Anterior cingulate cortex (tissue), 58 donors: ENCODE measurements at places on chromosomes 4 and X.

DNA sequence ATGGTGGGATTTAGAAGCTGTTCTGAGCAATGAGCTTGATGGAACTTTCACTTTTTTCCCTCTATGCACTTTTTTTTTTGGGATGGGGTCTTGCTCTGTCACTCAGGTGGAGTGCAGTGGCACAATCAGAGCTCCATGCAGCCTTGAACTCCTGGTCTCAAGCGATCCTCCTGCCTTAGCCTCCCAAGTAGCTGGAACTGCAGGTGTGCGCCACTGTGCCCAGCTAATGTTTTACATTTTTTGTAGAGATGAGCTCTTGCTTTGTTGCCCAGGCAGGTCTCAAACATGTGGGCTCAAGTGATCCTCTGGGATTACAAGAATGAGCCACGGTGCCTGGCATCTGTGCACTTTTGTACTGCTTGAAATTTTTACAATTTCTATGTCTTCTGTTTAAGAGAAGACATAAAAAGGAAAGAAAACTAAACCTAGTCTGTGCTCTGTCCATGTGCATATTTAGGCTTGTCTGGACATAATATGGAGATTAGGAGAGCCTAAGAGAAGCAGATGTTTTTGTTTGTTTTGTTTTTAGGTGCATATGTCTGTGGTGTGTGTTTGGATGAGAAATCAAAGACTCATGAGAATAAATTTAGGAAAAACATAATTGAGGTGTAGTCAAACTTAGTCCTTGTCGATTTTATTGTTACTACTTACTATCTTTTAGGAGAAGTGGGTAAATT lies 16.5 kb downstream of the PDLIM5 start:
- DNase-seq: no peak

GRCh38 chr4:94262163-94263016 lies 54.7 kb downstream of the SMARCAD1 start:
- DNase-seq: no peak

DNA sequence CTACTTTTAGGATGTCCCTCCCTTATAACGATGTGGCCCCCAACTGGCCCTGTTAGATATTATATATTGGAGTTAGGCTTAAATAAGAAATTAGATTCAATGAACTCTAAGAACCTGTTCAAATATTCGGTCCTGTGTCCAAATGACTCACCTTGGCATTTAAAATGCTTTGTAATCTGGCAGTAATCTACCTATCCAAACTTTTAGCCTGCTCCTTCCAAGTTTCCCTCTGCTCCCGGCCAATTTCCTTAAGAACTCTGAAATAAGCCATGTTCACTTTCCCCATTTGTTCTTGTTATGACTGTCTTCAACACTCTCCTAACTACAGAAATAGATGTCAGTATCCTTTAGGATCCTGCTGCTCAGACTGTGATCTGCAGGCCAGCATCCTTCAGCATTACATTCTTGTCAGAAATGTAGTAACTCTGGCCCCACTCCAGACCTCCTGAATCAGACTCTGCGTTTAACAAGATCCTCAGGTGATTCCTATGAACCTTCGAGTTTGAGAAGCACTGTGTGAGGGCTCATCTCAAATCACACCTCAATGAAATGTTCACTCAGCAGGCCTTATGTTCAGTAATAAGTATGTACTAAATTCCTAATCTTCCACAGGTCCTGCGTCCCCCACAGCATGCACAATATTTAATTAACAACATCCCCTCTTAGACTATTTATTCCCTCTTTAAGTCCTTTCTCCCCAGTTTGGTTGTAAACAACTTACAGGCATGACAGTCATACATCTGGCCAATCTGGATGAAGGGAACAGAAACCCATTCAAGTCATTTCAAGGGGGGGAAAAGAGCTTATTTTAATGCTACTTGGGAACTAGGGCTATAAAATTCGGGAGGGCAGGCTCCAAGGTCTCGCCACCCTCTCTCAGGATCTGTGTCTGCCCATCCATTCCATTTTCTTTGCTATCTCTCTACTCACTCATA lies 3.0 kb downstream of the ATP8A1 start:
- DNase-seq: no peak

GRCh38 chr4:176300565-176300964 lies 19.2 kb upstream of the SPCS3 start:
- DNase-seq: no peak

DNA sequence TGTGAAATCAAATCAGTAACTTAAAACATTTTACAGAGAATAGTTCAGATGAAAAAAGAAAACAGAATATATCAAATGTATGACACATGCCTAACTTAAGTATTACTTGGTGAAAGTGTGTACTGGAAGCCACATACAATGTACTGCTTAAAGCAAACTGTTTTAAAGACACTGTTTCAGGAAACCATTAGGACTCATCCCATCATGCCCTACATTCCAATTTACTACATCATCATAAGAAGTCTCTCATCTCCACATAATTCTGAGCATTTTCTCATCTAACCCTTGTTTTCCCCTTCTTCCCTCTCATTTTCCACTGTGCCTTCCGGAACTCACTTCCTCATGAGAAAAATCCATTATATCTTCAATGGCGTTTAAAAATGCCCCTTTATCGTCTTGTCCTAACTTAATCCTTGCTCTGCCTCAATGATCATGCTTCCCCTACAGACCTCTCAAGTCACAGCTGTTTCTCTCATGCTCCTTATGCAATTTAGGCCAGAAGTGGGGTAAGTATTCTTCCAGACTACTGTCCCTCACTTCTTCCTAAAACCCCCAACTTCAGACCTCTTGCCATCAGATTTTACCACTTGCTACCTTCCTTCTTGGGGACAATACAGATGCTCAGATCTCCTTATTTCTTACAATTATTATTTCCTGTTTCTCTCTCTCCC lies 26.8 kb upstream of the FGF5 start:
- DNase-seq: no peak

- no peak for DNase-seq
Observed at GRCh38 chrX:130594453-130594916, 192.7 kb downstream of the RBMX2 start.

DNA sequence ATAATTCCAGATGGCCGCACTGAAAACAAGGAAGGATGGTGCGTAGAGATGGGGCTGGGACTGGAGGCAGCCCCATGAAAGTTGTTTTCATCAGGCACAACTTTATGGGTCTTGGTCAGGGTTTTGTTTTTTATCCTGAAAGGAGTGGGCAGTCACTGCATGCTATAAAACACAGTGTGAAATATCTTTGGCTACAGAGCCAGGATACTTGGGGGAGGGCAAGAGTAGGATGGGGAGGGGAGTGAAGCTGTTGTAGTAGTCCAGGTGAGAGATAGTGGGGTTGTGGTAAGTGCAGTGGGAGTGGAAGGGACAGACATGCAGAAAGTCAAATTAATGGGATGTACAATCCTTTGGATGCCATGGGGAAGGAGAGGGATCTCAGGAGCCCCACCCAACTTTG lies 56.5 kb downstream of the PTTG2 start:
- DNase-seq: no peak

DNA sequence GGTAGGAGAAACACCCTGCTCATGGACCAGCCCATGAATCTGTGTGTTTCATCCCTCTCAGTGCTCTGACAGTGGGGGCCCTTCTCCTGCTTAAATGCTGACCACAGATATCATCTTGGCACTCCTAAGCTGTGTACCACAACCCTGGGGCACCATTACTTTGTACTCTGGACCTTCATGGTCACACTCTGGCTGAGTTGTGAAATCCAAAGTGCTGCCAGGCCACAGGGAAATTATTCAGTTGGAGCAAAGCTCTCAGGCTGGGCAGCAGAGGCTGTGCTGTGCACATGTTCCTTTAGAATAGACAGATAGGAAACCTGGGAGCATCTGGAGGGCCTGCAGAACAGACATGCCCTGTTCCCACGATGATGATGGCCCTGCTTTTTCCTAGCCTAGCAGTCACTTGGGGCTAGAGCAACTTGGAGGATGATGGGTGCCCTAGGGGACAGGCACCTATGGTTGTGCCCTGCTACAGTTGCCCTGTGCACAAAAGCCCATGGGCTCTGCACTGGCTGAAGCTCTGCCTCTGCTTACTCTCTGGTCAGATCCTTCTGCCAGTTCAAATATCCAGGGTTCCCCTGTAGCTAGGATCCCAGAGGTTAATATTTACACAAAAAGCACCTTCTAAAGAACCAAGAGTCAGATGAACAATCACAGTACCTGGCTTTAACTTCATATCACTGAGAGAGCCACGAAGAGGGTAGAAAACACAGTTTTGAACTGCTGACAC lies 48.5 kb upstream of the CDX4 start:
- no peak for DNase-seq

GRCh38 chrX:9430346-9430921 lies 34.4 kb upstream of the TBL1X start:
- DNase-seq: no peak

- DNase-seq: no peak
Observed at GRCh38 chr4:77327151-77327550, 170.1 kb downstream of the CCNG2 start.

GRCh38 chr4:66516940-66517339 lies 846.7 kb upstream of the EPHA5 start:
- DNase-seq: no peak

- DNase-seq: no peak
Observed at GRCh38 chrX:17544821-17545220, 169.8 kb downstream of the NHS start.

DNA sequence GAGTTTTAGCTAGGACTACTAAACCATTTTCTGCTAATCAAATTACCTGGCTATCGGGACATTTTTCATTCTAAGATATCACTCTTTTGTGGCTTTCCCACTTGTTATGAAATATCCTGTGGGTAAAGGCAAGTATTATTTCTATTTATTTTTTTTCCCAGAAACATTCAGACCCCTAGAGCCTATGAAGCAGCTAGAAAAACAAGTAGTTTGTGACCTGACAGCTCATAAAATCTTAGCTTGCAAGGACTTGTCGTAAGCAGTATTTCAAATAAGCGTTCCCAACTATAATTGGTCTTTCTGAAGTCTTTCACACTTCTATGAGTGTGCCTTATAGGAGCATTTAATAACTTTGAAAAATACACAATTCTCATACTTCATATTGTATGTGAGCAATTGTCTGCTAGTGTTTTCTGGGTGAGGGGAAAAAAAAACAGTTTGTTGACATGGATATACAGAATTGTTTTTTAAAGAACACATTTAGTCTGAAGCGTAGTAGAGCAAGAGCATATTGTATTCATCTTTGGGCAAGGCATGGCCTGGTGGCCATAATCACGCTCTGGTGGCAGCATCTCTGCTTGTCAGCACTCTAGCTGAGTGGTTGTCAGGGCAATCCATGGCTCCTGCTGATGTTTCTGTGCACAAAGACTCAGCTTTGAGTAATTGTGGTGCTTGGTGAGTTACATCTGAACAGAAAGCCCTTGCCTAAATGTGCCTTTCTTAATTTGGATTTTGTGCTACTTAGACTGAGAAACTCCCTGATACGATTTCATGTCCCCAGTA lies 2.6 kb downstream of the MCUB start:
- no peak for DNase-seq
